ENCODE measurements at places on chromosomes 16 and 17.

- DNase-seq = no peak
These were observed 2.2 kb downstream of the WDR81 start for GRCh38 chr17:1726626-1727257.

DNA sequence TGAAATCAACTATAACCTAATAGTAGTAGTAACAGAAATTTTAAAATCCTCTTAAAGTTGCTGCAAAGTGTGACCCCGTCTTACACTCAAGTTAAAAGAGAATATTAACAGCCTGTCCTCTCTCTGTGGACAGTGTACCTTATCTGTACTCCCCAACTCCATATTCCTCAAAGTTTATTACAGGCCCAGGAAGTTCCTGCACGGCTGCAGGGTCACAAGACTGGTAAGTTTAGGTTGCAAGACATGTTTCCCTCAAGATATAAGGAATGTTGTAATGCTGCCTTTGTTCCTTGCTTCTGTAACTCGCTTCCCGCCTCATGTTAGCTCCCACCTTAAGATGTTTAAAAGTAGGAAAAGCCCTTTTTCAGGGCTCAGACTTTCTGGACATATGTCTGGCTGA is 72.2 kb downstream of the ITFG1 start:
- DNase-seq = no peak

DNA sequence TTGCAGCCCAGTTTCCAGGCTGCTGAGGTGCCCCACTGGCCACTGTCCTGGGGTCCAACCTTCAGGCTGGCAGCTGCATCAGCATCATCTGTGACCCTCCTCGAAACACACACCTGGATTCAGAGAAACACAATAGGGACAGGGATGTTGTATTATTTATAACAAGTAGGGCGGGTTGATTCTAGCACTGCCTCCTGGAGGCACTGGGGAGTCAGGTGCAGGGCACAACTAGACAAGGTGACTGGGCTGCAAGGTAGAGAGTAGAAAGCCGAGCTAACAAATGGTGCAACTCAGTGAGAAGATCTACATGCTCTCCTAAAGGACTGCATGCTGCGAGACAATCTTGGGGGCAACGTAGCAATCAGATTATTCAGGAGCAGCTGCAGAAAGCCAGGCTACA is 317.3 kb downstream of the SLC39A11 start:
- no peak for DNase-seq

GRCh38 chr17:29433541-29433940 is 43.4 kb downstream of the TAOK1 start:
- peak; percentile 4 for DNase-seq

DNA sequence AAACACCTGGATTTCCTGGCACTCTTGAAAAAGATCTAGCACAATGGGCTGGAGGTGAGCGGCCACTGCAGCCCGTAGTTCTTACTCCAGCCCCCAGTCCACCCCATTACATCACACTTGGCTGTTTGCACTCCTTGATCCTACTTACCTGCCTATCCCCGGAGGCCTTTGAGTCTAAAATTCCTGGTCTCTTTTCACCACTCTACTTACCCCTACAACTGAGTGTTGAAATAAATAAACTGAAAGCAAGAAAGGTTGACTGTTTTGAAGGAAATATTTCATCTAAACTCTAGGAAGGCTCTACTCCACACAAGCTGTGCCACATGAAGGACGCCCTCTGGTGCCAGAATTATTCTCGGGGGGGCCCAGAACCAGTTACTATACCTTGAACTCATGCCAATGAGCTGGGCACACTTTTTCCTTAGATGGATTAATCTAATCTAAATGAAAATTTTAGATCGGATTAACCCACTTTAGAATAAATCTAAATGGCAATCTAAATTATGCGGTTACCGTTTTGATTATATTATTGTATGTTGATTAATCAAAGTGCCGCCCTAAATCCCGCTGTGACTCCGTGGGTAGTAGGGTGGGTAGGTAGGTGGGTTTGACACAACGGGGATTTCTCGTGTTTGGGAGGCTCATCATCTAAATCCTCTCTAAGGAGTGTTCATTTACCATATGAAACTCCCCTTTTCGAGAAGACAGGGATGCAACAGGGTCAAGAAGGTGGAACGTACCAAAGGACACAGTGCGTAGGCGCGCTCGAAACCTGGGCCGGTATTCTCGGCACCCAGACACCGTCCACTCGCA is 651 bp upstream of the EIF1 start:
- no peak for DNase-seq

DNA sequence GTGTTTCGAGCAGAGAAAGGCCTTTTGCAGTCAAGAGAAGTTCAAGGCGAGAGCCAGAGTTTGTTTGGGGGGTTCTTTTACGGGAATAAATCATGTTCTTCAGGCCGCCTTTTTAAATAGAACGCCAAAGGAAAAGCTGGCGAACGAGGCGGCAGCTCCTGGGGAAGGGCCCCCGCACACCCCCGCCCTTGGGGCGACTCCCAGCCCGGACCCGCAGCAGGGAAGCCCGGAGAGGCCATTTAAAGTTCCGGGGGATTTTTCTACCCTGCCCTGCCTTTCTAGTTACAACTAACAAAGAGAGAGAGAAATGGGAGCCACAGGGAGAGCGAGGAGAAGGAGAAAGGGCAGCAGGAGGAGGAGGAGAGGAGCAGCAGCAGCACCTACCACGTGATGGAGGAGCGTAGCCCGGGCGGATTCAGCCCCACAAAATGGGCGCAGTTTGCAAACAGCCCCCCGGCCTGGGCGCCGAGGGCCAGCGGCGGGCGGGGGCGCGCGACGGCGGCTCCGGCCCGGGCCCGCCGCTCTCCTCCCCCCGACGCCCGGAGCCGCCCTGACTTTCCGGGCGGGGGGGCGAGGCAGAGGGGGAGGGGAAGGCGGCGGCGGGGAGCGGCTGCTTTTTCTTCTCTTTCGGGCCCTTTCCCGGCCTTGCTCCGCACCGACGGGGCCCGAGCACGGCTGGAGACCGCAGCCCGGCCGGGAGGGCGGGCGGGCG is 634 bp downstream of the KANSL1 start:
- DNase-seq = peak; percentile 80

GRCh38 chr16:48300391-48300856 is 53.1 kb upstream of the ABCC11 start:
- DNase-seq = peak; percentile 94

DNA sequence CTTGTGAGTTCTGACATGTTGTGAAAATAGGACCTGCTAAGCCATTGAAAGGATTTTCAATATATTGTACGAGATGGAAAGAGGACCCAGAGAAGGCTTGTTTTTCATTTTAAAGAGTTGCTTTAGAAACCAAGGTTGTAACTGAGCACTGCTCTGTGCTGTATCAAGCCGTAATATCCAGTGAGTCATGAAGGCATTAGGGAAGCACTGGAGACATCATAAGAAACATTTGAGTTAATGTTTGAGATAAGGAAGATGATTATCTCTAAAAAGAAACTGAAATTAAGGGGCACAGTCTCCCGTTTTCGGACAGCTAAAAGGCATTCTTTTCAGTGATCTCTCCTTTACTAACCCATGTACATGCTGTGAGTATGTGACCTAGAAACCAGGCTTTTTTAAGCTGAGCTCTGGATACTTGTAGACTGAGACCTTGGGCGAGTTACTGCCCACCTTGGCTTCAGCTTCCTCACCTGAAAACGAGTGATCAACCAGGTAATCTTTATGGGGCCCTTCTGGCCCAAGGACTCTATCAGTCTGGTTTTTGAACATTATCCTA is 149.2 kb upstream of the TBX2 start:
- peak; percentile 40 for DNase-seq

DNA sequence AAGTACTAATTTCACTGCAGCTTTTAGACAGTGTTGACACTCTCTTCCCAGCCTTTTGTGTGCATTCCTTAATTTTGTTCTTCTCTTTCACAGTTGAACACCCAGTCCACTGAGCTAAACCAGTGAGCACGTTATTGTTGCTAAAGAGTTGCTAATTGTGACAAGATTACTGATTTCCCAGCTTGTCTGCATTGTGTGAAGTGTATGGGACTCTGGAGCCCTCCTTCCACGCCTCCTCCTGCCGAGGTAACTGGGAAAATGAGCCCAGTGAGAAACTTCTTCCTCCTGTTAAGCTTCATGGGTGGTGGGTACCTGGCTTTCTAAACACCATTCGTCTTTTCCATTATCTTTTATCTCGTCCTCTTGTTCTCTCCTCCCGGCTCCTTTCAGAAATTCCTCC is 29.8 kb upstream of the DNAH17 start:
- DNase-seq = no peak

DNA sequence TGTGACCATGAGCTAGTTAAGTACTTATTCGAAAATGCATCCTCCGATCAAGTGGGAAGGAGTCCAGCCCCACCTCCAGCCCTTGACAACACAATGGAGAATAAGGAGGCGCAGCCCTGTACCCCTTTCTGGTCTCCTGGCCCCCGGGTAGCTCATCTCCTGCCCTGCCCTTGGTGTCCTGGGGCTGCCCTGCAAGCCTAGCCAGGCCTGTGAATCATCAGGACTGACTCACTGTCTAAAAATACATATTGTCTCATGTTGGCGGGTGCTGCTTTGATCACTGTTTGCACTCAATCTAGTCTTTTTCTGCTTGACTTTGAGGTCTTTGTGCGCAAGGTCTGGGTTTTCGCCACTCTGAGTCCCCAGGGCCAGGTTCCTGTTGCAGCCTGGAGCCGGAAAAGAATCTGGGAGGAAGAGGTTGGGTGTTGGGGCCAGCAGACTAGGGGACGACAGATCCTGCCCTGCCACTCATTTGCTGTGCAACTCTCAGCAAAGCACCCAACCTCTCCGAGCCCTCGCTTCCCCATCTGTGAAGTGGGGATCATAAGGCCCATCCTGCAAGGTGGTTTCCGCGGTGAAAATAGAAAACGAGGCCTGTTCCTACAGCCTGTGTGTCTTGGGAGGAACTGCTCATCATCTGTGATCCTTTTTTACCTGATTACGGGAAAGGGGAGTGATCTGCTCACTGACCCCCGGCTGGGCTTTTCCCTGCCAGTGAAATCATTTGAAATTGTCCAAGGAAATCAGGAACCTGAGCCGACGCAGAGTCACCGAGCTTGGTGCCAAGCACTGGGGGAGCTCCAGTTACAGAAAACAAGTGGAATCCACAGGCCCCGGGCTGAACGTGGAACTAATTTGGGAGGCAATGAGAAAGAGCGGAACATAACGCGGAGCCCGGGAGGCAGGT is 230.4 kb downstream of the PARN start:
- DNase-seq = peak; percentile 79

DNA sequence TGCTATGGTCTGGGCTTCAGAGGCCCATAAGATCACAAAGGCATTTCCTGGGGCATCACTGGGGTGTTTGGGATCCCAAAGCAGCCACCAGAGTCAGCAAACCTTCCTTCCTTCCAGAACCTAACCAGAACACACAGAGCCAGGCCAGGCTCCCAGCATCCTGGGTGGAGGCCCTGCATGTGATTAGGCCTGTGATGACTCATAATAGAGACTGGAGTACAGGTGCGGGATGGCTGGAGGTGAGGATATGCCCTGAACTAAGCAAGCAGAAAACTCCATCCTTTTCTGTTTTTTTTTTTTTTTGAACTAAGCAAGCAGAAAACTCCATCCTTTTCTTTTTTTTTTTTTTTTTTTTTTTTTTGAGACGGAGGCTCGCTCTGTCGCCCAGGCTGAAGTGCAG is 17.7 kb upstream of the GFOD2 start:
- no peak for DNase-seq

GRCh38 chr17:81582749-81583148 is 30.6 kb upstream of the FAAP100 start:
- no peak for DNase-seq

DNA sequence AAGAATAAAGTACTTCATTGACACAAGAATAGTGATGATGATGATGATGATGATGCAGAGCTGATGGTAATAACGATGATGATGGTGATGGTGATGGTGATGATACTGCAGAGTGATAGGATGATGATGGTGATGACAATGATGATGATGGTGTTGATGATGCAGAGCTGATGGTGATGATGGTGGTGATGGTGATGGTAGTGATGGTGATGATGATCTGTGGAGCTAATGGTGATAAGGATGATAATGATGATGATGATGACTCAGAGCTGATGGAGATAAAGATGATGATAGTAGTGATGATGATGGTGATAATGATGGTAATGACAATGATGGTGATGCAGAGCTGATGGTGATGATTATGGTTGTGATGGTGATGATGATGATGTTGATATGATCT is 448.1 kb downstream of the HS3ST4 start:
- DNase-seq = no peak

DNA sequence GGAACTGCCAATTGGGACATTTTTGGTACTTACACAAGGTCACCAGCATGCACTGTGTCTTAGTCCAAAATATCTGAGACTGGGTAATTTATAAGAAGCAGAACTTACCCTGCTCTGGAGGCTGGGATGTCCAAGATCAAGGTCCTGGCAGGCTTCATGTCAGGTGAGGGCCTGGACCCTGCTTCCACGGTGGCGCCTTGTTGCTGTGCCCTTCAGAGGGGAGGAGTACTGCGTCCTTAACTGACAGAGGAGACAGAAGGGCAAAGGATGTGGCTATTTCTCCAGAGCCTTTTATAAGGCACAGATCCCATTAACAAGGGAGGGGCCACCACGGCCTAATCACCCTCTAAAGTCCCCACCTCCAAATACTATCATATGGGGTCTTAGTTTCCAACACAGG is 178.9 kb downstream of the C16orf95 start:
- DNase-seq = no peak

DNA sequence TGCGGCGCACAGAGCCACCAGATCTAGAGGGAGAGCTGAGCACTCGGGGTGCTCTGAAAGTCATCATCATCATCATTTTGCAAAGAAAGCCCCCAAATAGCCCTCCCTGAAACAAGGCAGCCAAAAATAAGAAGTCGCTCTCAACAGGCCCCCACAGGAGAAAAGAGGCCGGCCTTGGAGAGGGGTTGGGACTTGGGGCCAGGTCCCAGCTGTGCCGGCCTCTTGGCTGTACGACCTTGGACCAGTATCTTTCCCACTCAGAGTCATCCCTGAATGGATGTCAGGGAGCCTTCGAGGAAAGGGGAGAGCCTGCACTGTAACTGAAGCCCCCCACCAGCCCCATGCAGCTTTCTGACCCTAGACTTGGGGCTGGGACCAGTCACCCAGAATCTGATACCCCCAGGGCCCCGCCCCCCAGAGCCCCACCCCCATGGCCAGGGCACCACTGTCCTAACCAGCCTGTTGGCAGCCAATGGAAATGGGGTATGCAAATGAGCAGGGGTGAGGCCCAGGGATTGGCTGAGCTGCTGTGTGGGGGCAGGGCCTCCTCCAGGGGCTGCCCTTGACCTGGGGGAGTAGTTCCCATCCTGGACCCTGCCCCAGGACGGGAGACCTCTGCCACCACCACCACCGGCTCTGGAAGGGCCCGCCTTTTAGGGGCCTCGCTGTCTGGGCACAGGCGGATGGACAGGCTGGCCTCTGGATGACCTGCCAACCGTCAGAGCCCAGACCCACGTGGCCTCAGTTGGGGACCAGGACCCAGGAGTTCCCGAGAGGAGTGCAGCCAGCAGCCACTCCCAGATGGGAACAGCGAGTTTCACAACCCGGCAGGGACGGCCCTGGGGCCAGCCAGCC is 15.4 kb downstream of the ZFPM1 start:
- peak; percentile 29 for DNase-seq

GRCh38 chr16:17377360-17378324 is 93.1 kb downstream of the XYLT1 start:
- peak; percentile 85 for DNase-seq
